ENCODE measurements at places on chromosomes 11 and 22.

DNA sequence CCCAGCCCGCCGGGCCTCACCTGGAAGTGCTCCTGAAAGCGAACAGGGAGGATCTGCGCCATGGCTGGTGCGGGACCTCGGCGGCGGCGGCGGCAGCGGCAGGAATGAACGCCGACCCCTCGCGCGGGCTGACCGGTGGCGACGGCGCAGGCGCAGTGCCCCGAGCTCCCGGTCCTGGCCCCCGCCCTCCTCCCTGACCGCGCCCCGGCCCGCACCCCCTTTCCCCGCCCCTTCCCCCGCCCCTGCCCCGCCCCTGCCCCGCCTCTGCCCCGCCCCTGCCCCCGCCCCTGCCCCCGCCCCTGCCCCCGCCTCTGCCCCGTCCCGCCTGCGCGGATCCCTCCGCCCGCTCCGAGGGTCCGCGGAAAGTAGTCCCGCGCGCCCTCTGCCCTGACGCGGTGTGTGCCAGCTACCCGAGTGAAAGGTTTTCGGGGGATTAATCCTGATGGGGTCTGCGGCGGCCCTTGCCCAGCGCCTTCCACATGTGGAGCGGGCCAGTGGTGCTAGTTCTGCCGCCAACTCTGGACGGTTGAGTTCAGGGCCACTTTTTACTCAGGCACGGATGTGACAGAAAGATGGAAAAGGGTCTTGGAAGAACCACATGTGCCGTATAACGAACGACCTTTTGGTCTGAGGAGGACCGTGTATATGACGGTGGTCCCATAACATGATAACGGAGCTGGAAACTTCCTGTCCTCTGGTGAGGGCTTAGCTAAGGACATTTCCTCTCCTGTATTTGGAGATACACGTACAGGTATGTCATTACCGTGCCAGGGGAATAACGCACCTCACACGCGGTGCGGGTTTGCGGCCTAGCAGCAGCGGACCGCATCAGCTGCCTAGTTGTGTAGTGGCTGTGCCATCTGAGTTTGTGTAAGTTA is at the start of gene CLTCL1:
TSS of gene CLTCL1 (minus strand) at position 140 of the 878 bp plus-strand sequence. CDS start at position 62, 78 bp downstream.
- DNase-seq = peak; percentile 77

- no peak for DNase-seq
Measured at GRCh38 chr11:93490996-93491618, 52.1 kb downstream of the SMCO4 start.

- no peak for DNase-seq
Measured at GRCh38 chr11:10916665-10917064, 58.8 kb upstream of the ZBED5 start.

- no peak for DNase-seq
Measured at GRCh38 chr11:79678780-79679452, 238.1 kb upstream of the TENM4 start.

GRCh38 chr22:38202437-38203089 is 769 bp downstream of the MAFF start:
- peak; percentile 74 for DNase-seq

GRCh38 chr11:42422090-42422489 is 889.7 kb upstream of the API5 start:
- DNase-seq = no peak

GRCh38 chr22:36772451-36772850 is 3.5 kb downstream of the IFT27 start:
- DNase-seq = no peak

- no peak for DNase-seq
Measured at GRCh38 chr22:42608823-42609361, 5.8 kb downstream of the POLDIP3 start.

- DNase-seq = no peak
Measured at GRCh38 chr11:110862407-110862806, 150.2 kb upstream of the ARHGAP20 start.

GRCh38 chr11:19918302-19919049 is 205.8 kb downstream of the NAV2 start:
- no peak for DNase-seq

GRCh38 chr11:16280256-16280682 is 76.1 kb downstream of the SOX6 start:
- DNase-seq = no peak

DNA sequence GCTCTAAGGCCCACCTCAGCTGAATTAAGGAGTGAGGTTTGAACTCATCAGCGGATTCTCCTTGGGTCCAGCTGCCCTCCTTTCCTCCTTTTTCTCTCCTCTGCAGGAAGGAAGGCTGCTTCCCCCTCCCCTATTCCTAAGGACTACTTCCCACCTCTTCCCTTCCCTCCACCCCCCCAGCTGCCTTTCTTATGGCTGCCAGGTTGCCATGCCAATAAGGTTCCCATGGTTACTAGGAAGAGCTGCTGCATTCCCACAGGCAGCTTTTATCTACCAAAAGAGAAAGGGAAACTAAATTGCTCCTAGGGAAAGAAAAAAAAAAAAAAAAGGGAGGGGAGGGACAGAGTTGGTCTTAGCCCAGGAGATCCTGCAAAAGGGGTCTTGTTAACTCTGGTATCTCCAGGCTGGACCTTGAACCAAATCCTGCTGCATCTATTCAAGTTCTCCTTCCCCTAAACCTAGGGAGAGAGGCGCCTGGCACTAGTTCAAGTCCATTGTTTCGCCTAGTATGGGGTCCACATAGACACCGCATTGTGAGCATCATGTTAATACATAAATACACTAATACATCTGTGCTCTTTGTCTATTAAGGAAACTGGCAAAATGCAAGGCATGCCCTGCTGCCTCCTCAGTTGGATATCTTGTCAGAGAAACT is 21.2 kb upstream of the FEZ1 start:
- no peak for DNase-seq

GRCh38 chr11:75230621-75231020 is 10.0 kb upstream of the TPBGL start:
- no peak for DNase-seq

- peak; percentile 17 for DNase-seq
Measured at GRCh38 chr22:23376256-23376655, 195.9 kb downstream of the BCR start.

DNA sequence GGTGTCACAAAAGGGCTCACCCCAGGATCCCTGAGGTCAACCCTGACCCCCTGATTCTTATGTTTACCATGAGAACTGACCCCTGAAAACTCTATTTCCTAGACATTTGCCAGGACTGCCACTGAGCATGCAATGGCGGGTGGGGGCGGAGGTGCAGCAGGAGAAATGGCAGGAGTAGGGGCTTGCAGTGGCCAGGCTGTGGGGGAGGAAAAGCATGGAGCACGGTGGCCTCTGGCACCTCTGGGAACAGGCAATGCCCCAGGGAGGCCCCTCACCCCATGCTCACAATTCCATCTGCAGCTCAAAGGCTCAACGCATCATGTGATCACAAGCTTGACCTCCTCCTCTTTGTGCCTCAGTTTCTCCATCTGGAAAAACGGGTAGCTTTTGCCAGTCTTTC is 46.5 kb upstream of the FGF3 start:
- no peak for DNase-seq

- DNase-seq = no peak
Measured at GRCh38 chr11:117089685-117090084, 8.5 kb downstream of the SIK3 start.

DNA sequence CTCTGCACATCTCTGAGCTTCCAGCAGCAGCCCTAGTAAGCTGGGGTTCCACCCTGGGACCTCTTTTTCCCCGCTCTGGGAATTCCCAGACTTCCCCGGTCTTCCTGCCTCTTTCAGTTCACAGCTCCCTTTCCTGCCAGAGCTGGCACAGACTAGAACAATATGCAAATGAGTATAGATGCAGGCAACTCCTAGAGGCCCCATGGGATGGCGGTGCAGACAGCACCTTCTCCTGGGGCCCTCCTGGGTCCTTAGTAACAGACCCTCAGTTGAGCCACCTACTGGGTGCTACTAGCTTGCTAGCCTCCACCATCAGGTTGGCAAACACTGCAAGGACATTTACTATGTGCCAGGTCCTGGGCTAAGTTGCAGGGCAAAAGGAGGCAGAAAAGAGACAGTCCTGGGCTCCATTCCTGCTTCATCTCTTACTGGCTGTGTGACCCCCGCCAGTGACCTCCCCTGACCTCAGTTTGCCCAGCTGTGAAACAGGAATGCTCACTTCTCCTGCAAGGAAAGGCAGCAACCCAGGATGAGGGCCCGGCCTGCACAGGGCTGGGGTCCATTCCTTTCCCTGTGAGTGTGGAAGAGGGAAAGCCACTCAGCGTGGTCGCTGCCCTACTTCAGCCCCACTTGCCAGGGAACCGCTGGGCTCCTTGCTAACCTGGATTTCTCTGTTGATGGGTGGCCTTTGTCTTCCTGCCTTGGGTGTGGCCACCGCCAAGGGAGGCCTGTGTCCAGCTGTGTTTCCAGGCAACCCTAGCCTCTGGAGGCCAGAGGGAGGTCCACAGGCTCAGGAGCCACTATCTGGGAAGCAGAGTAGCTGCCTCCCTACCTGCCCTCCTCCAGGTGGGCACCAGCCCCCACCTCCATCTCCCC is 7.3 kb downstream of the RELT start:
- DNase-seq = no peak

DNA sequence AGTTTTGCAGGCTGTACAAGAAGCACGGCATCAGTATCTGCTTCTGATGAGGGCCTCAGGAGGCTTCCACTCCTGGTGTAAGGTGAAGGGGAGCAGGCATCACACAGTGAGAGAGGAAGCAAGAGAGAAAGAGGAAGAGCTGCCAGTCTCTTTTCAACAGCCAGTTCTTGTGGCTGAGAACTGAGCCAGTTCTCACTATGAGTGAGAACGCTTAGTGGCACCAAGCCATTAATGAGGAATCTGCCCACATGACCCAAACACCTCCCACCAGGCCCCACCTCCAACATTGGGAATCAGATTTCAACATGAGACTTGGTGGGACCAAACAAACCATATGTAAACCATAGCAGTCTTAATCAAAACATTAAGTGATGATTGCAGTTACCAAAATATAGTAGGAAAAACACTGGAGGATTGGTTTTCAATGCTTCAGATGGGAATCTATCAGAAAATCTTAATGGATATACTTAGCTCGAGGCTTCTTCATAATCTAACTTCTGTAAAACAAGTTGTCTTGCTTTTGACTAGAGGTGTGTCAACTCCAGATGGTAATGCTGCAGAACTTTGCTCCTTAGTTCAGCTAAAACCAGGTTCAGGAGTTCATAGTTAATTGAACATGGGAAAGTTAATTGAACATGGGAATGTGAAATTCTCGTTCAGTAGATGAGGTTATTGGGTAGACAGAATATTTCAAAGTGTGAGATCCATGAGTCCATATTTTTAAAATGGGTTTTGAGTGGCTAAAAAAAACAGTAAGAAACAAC is 12.2 kb downstream of the FAR1 start:
- DNase-seq = no peak

- no peak for DNase-seq
Measured at GRCh38 chr11:64243236-64243854, 2.5 kb downstream of the FKBP2 start.

DNA sequence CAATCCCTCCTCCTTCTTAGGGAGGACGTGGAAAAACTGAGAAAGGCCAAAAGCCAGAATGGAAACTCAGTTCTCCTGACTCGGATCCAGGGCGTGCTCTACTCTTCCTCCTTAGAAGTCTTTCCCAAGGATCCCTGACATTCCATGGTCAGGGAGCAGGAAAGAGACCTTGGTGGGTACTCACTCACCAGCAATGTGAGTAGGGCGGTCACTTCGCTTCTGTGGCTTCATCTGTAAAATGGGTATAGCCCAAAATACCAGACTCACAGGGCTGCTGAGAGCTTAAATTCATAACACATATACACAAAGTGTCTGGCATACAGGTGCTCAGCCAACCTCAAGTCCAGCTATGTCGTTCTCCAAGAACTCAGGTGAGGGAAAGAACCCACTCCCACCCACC is 629 bp upstream of the KCTD17 start:
- no peak for DNase-seq

DNA sequence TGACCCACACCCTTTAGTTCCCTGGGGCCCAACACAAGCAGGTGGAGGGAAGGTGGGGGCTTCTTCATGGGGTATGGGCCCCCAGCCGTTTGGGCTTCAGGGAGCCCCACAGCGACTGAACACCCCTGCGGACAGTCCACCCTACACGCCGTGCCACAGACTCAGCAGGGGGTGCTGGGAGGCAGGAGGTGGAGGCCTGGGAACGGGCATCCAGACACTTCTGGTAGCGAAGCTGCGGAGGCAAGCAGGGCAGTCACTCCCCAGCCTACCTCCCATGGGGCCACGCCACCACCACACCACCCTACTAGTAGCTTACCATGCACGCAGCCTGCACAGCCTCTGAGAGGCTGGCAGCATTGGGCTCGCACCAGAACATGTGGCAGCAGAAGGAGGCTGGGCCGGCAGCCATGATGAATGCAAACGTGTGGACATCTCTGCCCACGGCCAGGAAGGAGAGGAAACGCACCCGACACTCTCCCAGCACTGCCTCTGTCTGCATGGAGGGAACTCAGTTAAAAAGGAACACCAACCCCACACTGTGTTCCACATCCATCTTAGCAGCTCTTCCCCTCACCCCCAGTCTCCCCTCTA is 5.3 kb downstream of the SMPD1 start:
- no peak for DNase-seq

- DNase-seq = peak; percentile 13
Measured at GRCh38 chr11:121372671-121373429, 79.3 kb upstream of the SORL1 start.

- no peak for DNase-seq
Measured at GRCh38 chr11:14230407-14230806, 128.6 kb downstream of the RRAS2 start.

- peak; percentile 23 for DNase-seq
Measured at GRCh38 chr11:17013548-17014320, 480 bp downstream of the PLEKHA7 start.

DNA sequence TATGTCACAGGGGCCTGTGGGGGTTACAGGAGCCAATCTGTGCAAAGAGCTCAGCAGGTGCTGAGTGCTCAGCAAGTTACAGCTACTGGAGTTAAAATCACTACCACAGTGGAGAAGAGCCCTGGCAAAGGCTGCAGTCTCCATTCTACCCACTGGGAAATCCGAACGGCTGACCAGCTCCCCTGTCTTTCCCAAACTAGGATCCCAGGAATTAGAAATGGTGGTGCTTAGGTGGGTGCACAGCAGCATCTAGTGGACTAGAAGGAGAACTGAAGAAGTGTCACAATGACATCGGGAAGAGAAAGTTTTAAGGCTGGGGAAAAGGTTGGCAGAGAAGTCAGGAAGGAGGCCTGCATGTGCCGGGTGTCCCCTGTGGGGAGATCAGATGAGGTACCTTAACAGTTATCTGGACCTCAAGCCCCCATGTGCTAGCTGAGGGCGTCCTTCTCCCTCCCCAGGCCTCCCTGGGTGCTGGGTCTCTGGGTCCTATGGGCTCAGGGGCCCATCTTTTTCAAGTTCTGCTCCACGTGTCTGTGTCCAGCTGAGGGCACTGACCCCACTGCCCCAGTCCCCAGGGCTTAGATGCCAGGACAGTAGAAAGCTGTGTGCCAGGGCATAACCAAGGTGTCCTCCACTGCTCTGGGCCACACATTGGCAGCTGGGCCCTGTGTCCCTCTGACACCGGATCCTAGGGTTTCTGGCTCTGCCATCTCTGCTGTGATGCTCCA is 1.9 kb downstream of the PIWIL3 start:
- no peak for DNase-seq

DNA sequence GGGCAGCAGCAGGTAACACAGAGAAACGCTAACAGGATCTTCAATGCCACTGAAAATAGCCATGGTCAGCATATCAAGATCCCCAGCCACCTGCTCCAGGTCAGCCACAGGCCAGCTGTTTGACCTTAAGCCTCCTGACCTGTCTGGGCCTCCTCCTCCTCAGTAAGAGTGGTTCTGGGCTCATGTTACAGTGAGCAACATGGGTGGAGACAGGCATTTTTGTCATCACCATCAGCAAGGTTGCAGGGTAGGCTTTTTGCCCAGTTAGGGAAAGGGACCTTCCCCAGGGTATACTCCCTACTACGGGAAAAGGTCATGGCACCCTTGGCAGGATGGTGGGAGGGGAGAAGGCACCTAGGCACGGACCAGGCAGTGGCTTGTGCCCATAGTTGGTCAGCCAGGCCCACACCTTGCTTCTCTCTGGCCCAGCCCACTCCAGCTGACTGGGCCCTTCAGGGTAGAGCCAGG is 131.8 kb upstream of the PARVA start:
- DNase-seq = no peak
